Aortic smooth muscle cell (primary cell): ENCODE measurements at places on chromosomes 5 and 9. TPM values are rescaled to one million over a fixed set of nuclear protein-coding genes. Genes with fewer than 3 reads are reported as not detected.

Gene ADAMTS12
- total RNA-seq = 3.7 and 5.3 TPM in 2 replicates

Gene ICE1
- total RNA-seq = 19.3 and 21.9 TPM in 2 replicates

Gene ADGRD2
- total RNA-seq = not detected in 2 replicates

Gene MUSK
- total RNA-seq = 0.13 and 0.56 TPM in 2 replicates

Gene GRIA1
- total RNA-seq = 1.7 and 6.0 TPM in 2 replicates

Gene IL4
- total RNA-seq = not detected in 2 replicates

Gene F12
- total RNA-seq = 0.25 and 0.26 TPM in 2 replicates

Gene TNFSF8
- total RNA-seq = not detected in 2 replicates

Gene HNRNPK
- total RNA-seq = 542 and 570 TPM in 2 replicates

Gene TRIM7
- 10.5 and 14.0 TPM in 2 replicates for total RNA-seq

Gene FGD3
- total RNA-seq = not detected in 2 replicates

Gene ARRDC1
- total RNA-seq = 17.2 and 19.4 TPM in 2 replicates

Gene TYRP1
- 0.37 TPM in 1 of 2 replicates, not detected in the other for total RNA-seq

Gene OR1Q1
- total RNA-seq = 0.26 TPM in 1 of 2 replicates, not detected in the other

Gene PCDHGA2
- total RNA-seq = 1.7 and 2.5 TPM in 2 replicates

Gene CARD6
- 20.1 and 20.9 TPM in 2 replicates for total RNA-seq

Gene PCDHGA12
- total RNA-seq = 17.6 and 22.3 TPM in 2 replicates

Gene PCDHB4
- 0.68 and 0.79 TPM in 2 replicates for total RNA-seq

Gene GPR150
- total RNA-seq = 0.06 and 0.13 TPM in 2 replicates

Gene INSL4
- total RNA-seq = under 0.01 TPM in 1 of 2 replicates, not detected in the other

Gene EDIL3
- total RNA-seq = 467 and 512 TPM in 2 replicates

Gene MYO10
- 42.0 and 48.4 TPM in 2 replicates for total RNA-seq

Gene SH3GL2
- 0.13 TPM in 1 of 2 replicates, not detected in the other for total RNA-seq

Gene HAPLN1
- 29.7 and 50.7 TPM in 2 replicates for total RNA-seq

Gene MEGF10
- total RNA-seq = 0.06 and 0.13 TPM in 2 replicates

Gene REEP2
- total RNA-seq = 6.8 and 10.2 TPM in 2 replicates

Gene FCHSD1
- 21.0 and 25.1 TPM in 2 replicates for total RNA-seq

Gene VCAN
- 2,202 and 3,471 TPM in 2 replicates for total RNA-seq

Gene ARL14EPL
- not detected in 2 replicates for total RNA-seq

Gene MED27
- total RNA-seq = 14.8 and 18.1 TPM in 2 replicates

Gene GARIN3
- total RNA-seq = not detected in 2 replicates

Gene IL7R
- total RNA-seq = 0.12 and 0.13 TPM in 2 replicates

Gene ZNF483
- total RNA-seq = 1.3 and 1.9 TPM in 2 replicates

Gene TAF11L10
- total RNA-seq = not detected in 2 replicates

Gene KCNMB1
- 0.99 and 1.3 TPM in 2 replicates for total RNA-seq

Gene SEMA6A
- total RNA-seq = 0.12 and 0.40 TPM in 2 replicates

Gene GFI1B
- 0.19 TPM in 1 of 2 replicates, not detected in the other for total RNA-seq

Gene COL27A1
- 2.8 and 4.5 TPM in 2 replicates for total RNA-seq

Gene EGFL7
- total RNA-seq = 15.5 and 15.7 TPM in 2 replicates

Gene MARCHF11
- total RNA-seq = not detected in 2 replicates

Gene ANGPTL2
- total RNA-seq = 44.6 and 56.7 TPM in 2 replicates

Gene DAB2IP
- total RNA-seq = 25.6 and 36.7 TPM in 2 replicates

Gene SOHLH1
- total RNA-seq = not detected in 2 replicates

Gene PDLIM7
- 55.5 and 76.9 TPM in 2 replicates for total RNA-seq

Gene PCDHA3
- total RNA-seq = 0.13 and 0.37 TPM in 2 replicates

Gene PALM2AKAP2
- total RNA-seq = 18.2 and 20.3 TPM in 2 replicates

Gene SPATA31E1
- not detected in 2 replicates for total RNA-seq

Gene LCN10
- not detected in 2 replicates for total RNA-seq

Gene PCDHGC4
- 2.0 and 3.2 TPM in 2 replicates for total RNA-seq

Gene HTR1A
- total RNA-seq = not detected in 2 replicates

Gene CDH6
- 44.7 and 76.2 TPM in 2 replicates for total RNA-seq

Gene BARHL1
- total RNA-seq = not detected in 2 replicates

Gene ANKRD34B
- total RNA-seq = not detected in 2 replicates

Gene KCNN2
- total RNA-seq = under 0.01 and 0.25 TPM in 2 replicates

Gene RAPGEF1
- total RNA-seq = 16.5 and 20.4 TPM in 2 replicates

Gene RANBP17
- total RNA-seq = 11.2 and 24.7 TPM in 2 replicates

Gene ADCY2
- under 0.01 TPM in 2 replicates for total RNA-seq

Gene LVRN
- under 0.01 and 0.19 TPM in 2 replicates for total RNA-seq

Gene SPATA31C1
- not detected in 2 replicates for total RNA-seq
